Left forelimb (tissue), 1 donor: ENCODE measurements at places on chromosomes 7 and 10.

DNA sequence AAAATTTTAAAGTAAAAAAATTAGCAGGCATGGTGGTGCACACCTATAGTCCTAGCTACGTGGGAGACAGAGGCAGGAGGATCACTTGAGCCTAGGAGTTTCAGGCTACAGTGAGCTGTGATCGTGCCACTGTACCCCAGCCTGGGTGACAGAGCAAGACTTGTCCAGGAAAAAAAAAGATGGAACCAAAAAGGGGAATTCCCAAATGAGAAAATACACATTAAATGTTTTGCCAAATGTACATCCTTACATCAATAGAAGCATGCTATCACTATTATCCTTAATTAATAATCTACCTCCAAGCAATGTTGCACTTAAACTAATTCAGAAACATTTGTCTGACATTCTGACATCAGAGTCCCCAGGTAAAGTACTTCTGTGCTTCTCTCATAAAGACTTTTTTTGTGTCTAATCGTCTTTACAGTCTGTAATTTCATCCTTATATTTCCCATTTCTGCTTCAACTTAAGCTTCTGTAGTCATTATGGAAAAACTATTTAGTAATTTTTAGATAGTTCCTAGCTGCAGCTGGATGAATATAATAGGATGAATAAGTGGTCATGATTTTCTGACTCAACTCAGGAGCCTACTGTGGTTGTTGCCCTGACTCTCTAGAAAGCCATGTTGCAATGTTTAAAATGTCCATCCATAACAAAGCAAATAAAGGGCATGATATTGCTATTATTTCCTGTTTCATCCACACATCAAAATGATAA lies 57.7 kb downstream of the MYPN start:
- no peak for DNase-seq

DNA sequence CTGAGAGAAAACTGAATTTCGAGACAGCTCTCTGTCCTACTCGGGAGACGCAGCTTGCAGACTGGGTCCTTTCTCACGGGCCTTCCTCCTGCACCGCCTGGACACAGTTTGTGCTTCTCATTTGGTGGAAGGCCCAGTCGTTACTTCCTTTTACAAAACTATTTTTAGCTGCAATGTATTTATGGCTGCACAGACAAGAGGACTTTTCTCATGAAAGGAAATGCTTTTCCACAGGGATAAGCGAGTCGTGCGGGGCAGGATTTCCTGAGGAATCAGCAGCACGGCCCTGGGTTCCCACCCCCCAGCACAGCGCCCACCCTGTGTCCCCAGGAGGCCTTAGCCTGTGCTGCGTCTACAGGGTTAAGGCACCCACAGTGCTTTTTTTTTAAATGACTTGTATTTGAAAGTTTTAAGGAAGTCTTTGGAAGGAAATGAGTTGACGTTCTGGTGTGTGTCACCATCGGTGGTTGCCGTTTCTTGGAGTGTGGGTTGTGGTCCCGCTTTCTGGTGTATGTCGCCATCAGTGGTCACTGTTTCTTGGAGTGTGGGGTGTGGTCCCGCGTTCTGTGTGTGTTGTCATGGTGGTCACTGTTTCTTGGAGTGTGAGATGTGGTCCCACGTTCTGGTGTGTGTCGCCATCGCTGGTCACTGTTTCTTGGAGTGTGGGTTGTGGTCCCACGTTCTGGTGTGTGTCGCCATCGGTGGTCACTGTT lies 50.9 kb downstream of the INPP5A start:
- DNase-seq, result no peak

- DNase-seq, result peak; percentile 65
These were observed 30.0 kb upstream of the SLF2 start for GRCh38 chr10:100882671-100883311.

GRCh38 chr10:71621231-71622153 lies 98.1 kb downstream of the C10orf105 start:
- DNase-seq, result no peak

DNA sequence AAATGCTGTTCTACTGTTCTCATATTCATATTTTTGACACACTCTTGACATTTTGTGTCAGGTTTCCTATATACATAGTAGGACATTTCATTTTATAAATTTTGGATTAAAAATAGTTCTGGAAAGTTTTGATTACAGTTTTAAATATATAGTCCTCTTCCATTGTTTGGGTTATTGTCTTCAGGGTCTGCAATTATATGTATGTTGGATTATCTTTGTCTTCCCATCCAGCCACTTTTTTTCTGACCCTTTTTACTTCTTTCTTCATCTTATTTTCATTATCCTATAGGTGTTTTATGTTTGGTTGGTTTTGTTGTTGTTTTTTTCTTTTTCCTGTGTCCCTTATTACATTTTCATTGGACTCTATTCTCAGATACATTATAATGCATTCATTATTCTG lies 71.1 kb upstream of the CCDC6 start:
- DNase-seq, result no peak
